ENCODE measurements at places on chromosomes 16 and 17. TPM values are rescaled to one million over a fixed set of nuclear protein-coding genes. Genes with fewer than 3 reads are reported as not detected.

Gene ZNF232
- 4.3 TPM for total RNA-seq

Gene TBC1D3E
- total RNA-seq = not detected

Gene PTX4
- total RNA-seq = not detected

Gene ZNF750
- total RNA-seq = not detected

Gene ABCA5
- total RNA-seq = 2.9 TPM

Gene CES3
- 1.8 TPM for total RNA-seq

Gene KRT36
- total RNA-seq = not detected

Gene ARL4D
- total RNA-seq = 19.0 TPM

Gene AOC3
- total RNA-seq = 1.1 TPM

Gene TP53TG3
- total RNA-seq = 0.60 TPM

Gene DNASE1L2
- 0.77 TPM for total RNA-seq

Gene TPPP3
- 10.8 TPM for total RNA-seq

Gene NLGN2
- 19.6 TPM for total RNA-seq

Gene CD300LF
- not detected for total RNA-seq
